ENCODE measurements at places on chromosomes 6 and 20.

DNA sequence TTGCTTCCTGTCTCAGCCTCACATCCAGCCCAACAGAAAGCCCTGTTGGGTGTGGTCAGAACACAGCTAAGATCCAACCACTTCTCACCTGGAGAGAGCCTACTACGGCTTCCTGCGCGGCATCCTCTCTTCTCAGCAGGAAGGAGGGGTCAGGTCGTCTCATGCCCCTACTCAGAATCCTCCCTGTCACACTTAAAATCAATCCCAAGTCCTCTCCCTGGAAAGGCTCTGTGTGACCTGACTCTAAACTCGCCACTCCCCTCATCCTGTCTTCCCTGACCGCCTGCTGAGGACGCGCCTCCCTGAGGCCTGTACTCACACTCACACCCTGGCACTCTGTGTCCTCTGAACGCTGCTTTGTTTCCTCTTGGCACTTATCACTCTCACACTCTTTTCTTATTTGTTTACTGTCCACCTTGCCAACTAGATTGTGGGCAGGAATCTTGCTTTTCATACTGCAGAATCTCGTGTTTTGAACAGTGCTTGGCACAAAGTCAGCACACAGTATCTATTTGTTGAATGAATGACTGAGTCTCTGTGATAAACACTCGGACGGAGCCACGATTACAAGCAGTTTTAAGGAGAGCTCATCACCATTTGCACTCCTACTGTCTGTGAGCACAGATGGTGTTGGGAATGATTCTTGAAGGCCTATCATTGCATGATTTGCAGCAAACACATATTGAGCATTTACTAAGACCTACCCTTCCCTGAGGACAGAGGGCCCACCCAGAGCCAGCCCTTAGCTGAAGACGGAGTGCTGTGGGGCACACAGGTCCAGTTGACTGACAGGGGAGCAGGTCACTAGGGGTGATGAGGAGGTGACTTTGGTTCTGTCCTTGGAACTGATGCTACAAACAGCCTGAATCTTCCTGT, 18.7 kb downstream of the RAB5IF start:
- DNase-seq: no peak

GRCh38 chr6:11575408-11576033, 38.0 kb downstream of the TMEM170B start:
- DNase-seq: peak; percentile 6

DNA sequence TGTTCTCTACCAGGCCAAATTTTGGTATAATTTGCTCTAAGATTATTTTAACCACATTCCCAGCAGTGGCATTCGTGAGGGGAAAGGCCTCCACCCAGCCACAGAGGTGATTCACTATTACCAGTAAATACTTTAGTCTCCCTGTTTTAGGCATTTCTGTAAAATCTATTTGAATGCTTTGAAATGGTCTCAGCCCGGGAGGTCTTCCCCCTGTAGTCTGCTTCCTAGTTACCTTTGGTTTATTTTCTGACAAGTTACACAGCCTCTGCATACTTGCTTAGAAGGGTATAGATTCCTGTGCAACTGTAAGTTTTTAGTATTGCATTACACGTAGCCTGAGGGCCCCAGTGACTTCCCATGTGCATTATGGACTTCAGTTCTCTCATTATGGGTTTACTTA, 248.7 kb downstream of the C6orf118 start:
- no peak for DNase-seq

- no peak for DNase-seq
Measured at GRCh38 chr6:11121851-11122250, 10.3 kb upstream of the ERVFRD-1 start.

DNA sequence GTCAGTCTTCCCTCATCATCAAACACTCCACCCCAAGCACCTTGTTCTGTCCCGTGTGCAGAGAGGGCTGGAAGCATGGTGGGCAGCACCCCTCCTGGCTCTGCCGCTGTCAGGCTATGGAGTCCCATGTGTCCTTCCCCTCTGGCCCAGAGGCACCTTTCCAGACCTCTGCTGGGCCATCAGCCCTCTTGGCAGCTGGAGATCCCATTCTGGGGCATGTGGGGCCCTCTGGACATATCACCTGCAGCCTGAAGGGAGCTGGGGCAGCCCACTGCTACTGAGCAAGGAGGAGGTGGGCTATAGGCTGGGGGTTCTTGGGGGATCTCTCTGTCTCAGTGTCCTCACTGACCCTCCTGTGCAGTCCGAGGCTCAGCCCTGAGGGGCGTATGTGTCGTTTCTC, 42.2 kb downstream of the SUN5 start:
- DNase-seq: no peak

GRCh38 chr6:84052204-84052882, 18.8 kb downstream of the MRAP2 start:
- no peak for DNase-seq

- DNase-seq: no peak
Measured at GRCh38 chr20:22904386-22904785, 130.7 kb upstream of the SSTR4 start.

- no peak for DNase-seq
Measured at GRCh38 chr6:55100686-55101085, 73.6 kb upstream of the HCRTR2 start.

DNA sequence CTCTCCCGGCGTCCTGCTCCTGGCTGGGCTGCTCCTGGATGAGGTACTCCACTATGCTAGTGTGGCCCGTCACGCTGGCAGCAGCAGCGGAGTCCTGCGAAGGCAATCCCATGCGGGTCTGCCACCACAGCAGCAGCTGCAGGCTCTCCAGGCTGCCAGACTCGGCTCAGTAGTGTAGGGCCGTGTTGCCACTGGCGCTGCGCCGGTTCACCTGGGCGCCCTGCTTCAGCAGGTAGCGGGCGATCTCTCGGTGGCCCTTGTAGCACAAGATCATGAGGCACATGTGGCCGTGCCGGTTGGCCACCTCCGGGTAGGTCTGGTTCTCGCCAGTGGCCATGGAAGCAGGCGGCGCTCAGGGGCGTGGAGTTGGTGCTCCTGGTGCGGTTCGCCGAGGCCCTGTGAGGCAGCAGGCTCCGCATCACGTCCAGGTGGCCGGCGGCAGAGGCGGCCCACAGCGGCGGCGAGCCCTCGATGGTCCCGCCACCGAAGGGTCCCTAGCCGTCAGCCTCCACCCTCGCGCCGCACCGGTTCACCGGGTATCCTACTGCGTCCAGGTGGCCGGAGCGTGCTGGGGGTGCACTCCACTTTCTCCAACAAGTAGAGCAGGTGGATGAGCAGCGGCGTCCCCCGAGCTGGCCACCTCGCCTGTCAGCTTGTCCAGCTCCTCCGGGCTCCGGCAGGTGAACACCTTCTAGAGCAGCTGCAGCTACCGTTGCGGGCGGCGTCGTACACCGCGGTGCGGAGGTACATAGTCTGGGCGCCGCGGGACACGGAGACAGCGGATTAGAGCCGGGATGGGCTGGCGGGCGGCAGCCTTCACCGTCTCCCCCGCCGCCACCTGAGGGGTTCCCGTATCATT, 19.8 kb downstream of the RFPL4B start:
- no peak for DNase-seq

- DNase-seq: no peak
Measured at GRCh38 chr20:10669843-10670446, 3.9 kb downstream of the JAG1 start.

DNA sequence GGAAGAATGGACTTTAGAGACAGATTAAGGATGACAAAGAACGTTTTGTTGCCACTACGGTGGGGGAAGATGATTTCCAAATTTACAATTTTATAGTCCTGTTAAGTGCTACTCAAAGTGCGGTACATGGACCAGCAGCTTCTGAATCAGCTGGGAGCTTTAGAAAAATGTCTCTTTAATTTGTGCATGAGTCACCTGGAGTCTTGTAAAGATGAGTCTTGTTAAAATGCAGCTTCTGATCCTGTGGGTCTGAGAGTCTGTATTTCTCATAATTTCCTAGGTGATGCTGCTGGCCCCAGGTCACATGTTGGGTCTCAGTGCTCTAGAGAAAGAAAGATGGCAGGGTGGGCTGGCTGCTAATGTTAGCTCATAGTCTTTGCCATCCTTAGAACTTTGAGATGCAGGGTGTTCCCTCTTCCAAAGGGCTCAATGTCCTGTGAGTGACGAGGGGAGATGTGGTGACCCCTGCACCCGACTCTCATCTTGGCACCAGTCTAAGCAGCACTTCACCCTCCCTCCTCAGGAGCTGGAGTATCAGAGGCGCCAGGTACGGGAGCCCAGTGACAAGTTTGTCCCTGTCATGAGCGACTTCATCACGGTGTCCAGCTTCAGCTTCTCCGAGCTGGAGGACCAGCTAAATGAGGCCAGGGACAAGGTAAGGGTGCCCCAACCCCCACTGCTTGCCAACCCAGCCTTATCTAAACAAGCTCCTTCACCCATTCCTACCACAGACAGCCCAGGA, 34.5 kb downstream of the MOCS1 start:
- no peak for DNase-seq

GRCh38 chr20:18901980-18902737, 88.6 kb downstream of the SCP2D1 start:
- DNase-seq: no peak

DNA sequence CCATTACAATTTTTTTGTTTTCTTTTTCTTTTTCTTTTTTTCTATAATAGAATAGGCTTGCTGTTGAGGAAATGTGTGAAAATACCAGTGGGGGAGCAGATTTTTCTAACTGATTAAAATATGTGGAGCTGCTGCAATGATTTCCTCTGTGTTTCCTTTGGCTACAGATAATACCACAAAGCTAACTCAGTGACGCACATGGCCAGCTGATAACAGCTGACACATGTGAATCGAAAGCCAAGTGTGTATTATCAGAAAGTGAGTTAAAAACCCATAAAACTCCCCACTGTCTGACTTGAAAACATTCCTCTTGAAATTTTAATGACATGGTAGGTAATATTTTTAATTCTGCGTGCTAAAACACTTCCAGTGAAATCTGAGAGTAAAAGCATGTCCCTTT, 70.8 kb upstream of the AHI1 start:
- DNase-seq: peak; percentile 10

Measured in activated gamma-delta T cell treated with anti-CD3 and anti-CD28 coated beads, Interleukin-2, amount 50 U/mL, for 16 hours (primary cell).